NCI-H187 (cell line): ENCODE measurements at places on chromosomes 1 and 21.

DNA sequence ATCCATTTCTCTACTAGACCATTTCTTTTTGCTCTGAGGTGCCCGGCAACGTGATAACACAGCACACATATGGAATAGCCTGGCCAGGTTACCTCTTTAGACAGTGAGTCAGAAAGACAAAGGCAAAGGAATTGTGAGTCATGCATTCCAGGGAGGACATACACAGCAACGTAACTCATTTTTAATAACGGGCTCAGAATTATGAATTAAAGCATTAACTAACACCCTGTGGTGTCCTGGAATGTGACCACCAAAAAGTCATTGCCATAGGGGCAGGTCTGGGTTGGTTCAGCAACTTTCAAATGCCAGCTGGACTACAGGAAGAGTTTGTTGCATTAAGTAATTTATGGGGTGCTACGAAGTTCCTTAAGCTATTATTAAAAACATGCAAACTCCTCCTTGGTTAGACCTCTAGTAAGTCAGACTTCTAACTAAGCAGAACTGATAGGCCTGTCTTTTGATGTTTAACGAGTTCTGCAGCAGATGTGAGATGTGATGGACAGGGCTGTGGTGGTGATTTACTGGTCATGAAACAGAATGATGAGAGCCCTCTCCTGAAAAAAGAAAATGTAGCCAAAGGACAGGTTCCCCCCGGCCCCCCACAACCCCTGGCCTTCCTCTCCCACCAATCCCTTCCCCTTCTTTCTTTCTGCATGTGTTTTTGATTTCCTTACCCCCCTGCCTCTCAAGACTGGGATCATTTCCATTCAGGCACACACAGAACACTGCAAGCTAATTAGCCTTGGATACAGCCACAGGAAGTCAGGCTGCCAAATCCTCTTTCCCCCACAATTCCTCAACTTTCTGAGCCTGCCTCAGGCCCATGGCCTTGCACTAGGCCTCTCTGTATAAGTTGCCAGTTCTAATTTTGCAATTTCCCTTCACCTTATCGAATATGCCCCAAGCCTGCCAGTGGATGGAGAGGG lies 88.9 kb upstream of the HAO2 start:
- no peak for DNase-seq

- DNase-seq, result no peak
Measured at GRCh38 chr1:206962272-206962671, 8.0 kb downstream of the FCAMR start.

GRCh38 chr1:163912170-163912884 lies 590.6 kb downstream of the NUF2 start:
- no peak for DNase-seq

DNA sequence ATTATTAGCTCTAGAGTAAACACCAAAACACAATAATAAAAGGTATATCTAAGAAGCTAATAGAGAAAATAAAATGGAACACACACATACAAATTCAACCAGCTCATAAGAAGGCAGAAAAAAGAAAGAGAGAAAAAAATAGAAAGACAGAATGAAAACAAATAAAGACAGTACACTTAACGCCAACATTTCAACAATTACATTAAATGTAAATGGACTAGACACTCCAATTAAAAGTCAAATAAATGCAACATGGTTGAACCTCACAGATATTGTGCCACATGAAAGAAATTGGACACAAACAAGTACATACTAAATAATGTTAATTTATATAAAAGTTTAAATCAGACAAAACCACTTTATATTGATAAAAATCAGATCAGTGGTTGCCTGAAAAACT lies 56.0 kb downstream of the SLC44A5 start:
- no peak for DNase-seq

DNA sequence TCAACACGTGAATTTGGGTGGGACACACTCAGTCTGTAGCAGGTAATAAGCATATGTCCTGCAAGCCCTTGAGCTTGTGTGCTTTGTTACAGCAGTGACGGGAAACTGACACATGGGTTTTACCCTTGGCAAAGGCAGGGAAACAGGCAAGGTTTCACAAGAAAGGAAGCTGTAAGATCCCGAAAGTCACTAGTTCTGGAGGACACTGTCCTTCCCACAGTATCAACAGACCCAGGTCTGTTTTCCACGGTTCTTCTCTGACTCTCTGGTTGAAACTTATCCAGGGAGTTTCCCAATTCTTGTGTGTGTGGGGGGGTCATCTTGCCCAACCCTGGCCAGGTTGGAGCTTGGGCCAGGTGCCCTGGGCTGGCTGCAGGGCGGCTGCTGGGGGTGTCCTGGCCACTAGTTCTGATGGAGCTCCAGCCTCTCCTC lies 29.3 kb upstream of the ZBTB21 start:
- no peak for DNase-seq

DNA sequence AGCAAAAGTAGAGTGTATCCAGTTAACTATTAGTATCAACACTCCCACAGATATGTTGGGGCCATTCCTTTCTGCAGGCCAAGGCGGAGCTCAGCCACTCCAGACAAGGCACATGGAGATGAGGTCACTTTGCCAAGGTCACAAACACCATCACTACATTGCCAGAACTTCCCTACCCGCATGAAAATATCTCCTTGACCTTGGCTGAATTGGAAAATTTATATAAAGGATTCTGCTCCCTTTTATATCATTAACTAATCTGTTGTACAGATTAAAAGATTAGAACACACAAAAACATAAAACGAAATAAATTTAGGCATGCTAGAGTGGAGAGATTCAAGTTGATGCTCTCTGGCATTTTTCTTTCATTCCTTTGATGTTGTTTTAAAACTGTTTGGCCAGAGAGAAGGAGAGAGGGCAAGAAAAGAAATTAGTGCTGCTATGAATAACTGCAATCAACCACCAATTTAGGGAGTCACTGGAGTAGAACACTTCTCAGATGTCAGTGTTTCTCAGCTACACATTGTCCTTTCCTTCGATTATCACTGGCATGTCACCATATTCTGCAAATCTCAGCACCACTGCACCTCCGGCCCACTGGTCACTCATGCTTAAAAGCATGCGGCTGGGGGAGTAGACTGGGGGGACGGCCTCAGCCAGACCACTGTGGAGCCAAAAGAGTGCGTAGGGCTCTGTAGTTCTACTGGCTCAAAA lies 78.7 kb upstream of the ATP1B1 start:
- DNase-seq, result no peak

DNA sequence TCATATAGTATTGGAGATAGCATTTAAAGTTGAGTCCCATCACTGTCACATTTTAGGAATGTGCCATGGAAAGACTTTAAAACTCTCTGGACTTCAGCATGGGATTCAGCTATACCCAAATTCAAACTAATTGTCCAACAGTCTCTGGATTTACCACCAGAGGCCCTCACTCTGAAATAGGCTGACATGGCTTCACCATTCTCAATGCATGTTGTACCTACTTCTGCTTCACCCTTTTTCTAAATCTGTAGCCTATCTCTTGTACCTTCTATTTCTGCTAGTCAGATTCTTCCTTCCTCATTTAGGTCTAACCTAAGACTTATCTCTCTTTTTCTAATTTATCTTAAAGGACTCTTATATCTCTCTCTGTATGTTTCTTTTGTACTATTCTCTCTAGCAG lies 512.7 kb upstream of the ZRANB2 start:
- DNase-seq, result no peak

- no peak for DNase-seq
Measured at GRCh38 chr1:41626616-41627375, 142.3 kb upstream of the EDN2 start.

GRCh38 chr21:46347791-46348381 lies 23.9 kb downstream of the PCNT start:
- no peak for DNase-seq

- DNase-seq, result no peak
Measured at GRCh38 chr21:29939924-29940275, at the start of gene GRIK1. TSS of gene GRIK1 (minus strand) at chr21:29939996.

DNA sequence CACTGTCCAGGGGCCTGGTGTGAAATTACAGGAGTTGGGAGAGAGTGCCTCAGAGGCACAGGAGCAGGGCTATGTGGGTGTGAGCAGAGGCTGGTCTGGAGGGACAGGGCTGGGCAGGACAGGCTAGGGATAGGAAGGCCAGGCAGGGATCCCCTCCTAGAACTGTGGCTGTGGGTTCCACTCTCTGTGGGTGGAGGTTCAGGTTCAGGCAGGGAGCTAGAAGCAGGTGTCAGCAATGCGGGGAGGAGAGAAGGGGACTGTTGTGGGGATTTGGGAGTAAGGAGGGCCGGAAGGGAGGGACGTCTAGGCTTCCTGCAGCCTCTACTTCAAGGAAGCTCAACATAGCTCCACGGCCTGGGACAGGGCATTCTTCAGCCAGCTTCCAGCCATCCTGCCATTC lies 8.3 kb upstream of the GPR61 start:
- DNase-seq, result no peak

DNA sequence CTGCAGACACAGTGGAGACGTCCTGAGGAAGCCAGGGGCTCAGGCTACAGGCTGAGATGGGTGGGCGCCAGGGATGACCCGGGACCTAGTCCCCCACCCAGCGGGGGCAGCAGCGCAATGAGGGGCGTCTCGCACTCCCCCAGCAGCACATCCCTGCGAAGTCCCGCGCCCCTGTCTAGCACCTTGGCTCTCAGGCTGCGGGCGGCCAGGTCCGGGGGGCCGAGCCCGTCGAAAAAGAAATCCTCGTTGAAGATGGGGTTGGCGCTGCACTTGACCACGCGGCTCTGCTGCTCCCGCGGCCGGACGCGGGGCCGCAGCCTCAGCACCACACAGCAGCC lies 1.8 kb downstream of the C2CD4D start:
- no peak for DNase-seq

DNA sequence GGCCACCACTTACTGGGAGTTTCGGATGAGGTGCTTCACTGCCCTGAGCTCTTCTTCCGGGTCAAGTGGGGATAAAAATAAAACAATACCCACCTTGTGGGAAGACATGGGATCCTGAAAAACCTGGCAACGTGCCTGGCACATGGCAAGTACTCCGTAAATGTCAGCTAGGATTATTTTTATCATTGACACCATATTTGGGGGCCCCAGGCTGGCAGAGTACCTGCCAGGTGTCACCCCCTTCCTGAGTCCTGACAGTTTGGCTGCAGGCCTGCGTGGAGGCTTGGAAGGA lies 9.2 kb upstream of the EPHA2 start:
- no peak for DNase-seq

- DNase-seq, result no peak
Measured at GRCh38 chr21:44901391-44902074, 19.2 kb downstream of the ITGB2 start.

GRCh38 chr1:41404308-41404761 lies 43.1 kb downstream of the FOXO6 start:
- DNase-seq, result no peak

DNA sequence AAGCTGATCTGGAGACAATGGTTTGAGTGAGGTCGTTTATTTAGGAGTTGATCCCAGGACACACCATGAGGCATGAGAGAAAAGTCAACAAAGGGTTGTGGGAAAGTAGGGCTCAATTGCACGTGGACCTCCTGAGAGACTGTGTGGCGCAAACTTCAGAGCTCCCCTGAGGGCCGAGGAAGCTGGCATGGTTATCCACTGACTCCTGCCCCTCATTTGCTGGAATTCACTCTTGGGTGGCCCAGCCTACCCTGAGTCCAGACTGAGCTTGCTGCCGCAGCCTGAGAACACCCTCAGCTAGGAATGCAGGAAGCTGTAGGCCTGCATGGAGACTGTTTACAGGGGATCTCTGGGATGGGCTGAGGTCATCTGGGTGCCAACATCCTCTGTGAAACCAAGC lies 301.0 kb downstream of the RWDD3 start:
- no peak for DNase-seq

DNA sequence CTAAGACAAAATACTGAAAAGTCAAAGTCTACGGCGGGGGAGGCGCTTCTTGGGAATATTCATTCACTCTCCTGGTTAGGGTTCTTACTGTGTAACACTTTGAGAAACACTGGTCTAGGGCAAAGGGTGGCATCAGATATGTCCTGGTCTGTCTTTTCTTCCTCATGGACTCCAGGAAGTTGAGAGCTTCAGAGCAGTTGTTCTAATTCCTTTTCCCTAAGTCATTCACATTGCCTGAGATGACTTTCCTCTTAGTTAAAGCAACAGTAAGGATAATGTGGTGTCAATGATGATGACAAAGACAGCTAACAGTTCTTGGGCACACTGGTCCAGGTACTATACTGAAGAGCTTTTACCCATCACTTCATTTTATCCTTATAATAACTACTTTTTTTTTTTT lies 27.0 kb downstream of the FGGY start:
- no peak for DNase-seq

- DNase-seq, result no peak
Measured at GRCh38 chr1:234956821-234957329, 171.8 kb downstream of the TOMM20 start.

DNA sequence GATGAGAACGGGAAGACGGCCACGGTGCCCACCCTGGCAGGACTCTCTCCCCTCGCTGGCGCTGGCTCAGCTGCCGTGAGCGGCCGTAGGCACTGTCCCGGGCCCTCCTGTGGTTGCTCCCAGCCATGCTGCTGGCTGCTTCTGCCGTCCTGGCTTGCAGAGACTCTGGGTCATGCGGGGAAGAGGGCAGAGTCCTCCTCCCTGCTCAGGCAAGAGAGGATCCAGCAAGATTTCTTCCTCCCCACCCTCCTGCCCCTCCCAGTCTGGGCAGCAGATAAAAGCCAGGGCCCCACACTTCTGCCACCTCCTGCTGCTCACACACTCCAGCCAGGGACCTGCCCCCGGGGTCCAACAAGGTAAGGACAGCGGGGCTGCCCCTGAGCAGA lies 60.1 kb downstream of the AGPAT3 start:
- no peak for DNase-seq

DNA sequence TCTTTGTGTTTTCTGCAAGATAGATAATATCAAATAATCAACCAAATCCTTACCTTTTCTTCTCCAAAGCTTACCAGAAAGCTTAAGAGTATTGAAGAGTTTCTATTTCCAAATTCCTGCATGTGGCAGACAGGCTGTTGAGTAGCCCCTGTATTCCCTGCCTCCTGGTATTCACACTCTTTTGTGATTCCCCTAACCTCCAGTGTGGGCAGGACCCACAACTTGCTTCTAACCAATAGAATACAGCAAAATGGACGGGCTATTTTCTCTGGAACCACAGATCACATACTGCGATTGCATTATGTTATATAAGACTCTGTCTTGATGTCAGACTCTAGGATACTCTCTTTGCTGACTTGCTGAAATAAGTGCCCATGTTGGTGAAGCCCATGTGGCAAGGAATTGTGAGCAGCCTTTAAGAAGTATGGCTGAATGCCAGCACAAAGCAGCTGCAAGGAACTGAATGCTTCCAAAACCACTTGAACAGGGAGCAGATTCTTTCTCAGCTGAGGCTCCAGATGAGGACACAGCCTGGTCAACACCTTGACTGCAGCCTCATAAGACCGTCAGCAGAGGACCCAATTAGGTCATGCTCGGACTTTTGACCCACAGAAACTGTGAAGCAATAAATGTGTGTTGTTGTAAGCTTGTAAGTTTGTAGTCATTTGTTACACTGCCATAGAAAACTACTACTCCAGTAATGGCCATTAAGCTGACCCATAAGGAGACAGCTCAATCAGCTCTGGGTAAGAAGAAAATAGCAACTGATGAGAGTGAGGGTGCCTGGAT lies 47.9 kb upstream of the PLXNA2 start:
- DNase-seq, result no peak

DNA sequence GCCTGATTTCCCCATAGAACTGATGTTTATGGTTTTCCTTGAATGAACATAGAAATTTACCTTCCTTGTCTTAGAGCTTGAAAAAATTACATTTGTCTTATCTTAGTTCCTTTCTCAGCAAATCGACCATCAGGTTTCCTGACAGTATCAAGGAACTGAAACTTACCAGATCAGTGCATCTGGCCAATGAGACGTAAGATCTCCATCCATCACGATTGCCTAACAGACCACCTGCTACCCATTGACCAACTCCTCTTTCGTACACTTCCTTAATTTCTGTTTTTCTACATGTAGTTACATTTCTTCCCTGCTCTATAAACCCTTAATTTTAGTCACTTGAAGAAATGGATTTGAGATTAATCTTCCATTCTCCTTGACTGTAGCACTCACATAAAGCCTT lies 57.4 kb upstream of the TMPRSS15 start:
- no peak for DNase-seq
